ENCODE measurements at places on chromosomes 7 and 10.

DNA sequence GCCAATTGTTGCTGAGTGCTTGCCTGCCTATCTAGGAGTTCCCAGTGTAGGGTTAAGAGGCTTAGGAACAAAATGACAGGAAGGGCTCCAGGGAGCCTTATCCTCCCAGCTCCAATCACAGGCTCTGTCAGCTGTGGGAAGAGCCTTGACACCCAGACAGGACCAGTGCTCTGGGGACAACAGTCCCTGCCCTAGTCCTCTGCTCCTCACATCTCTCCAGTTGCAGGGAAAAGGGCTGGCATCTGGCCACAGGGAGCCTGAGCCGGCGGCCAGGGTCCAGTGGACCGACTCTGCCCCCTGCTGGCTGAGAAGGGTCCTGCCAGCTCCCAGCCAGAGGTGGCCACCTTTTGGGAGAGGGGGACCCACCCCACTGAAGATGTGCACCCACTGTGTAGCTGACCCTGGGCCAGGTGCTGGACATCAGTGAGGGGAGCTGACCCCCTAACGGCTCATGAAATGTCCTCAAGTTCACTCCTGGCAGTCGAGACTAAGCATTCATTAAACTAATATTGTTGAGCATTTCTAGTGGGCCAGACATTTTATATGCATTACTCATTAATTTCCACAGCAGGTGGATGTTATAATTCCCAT lies 17.6 kb downstream of the DNAJB12 start:
- peak; percentile 50 for DNase-seq

DNA sequence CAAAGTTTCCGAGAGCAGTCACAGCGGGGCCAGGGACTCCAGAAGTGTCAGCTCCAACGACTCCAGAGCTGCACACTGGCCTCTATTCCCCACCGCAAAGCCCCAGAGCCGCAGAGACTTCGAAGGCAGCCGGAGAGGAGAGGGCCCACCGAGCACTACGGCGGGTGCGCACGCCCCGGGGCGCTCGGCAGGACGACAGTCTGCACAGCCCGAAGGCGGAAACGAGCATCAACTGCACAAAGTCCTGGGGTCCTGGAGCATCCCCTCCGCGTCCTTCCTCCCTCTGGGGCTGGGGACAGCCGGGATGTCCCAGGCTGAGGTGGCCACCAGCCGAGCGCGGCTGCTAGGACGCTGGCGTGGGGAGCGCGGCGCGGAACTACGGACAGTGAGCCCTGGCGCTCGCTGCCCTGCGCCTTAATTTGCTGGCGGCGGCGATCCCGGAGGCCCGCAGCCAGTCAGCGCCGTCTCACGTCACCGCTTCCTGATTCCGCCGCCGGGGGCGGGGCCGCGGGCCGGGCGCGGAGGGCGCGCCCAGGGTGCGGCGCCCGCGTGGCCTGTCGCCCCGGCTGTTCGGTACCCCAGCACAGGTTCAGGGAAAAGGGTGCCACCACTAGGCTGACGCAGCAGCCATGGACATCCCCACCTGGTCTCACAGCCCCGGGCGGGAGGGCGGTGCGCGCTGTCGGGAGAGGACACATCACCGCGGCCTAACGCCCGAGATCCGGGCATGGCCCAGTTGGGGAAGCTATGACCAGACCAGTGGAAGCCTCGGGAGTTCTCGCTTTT lies at the start of gene TBX20:
TBX20 (minus strand) TSS at position 391 of the 786 bp plus-strand sequence. CDS start 480 bp downstream, outside the sequence.
- no peak for DNase-seq

DNA sequence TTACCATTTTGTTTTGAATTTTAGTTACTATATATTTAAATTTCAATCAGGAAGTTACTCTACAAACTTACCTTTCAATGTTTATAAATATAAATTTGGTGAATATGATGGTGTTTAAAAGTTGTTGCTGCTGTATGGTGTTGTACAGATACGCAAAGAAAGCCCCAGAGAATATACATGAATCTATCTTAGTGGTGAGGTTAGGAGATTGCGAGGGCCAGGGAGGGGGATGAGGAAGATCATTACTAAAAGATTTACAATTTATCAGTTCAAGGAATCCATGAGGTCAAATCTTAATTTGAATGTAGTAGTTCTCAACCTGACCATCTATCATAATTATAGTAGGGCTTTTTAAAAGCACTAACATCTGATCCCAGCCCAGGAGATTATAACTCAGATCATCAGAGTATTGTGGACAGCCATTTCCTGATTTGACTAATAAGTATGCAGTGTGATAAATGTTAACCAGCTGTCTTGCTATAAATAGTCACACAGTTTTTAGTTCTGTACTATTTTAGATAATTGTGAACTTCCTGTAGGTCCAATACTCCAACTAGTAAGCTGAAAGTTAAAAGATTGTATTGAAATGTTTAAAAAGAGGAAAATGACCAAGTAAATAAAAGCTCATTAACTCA lies 23.6 kb downstream of the FAM3C start:
- no peak for DNase-seq

GRCh38 chr7:25379351-25380300 lies 151.3 kb upstream of the NPVF start:
- no peak for DNase-seq

GRCh38 chr10:35172574-35172973 lies 45.9 kb downstream of the CREM start:
- DNase-seq = no peak

GRCh38 chr7:106165337-106165736 lies 53.2 kb upstream of the SYPL1 start:
- no peak for DNase-seq

DNA sequence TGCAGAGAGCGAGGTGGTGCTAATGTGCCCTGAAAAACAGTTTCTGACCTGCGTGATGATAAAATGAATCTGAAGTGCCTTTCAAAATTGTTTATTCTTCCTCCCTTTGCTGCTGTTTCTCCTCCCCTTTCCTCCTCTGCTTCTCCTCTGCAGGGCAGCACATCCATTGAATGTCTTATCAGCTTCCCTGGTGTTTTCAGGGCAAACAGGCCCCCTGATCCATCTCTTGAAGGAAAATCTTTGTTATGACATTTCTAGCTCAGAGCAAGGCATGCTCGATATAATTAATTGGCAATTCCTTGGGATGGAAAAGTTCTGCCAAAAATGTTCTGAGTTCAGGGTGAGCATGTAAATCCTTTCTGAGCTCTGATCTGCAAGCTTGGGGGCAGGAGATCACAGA lies 364.2 kb upstream of the ZNF32 start:
- no peak for DNase-seq

DNA sequence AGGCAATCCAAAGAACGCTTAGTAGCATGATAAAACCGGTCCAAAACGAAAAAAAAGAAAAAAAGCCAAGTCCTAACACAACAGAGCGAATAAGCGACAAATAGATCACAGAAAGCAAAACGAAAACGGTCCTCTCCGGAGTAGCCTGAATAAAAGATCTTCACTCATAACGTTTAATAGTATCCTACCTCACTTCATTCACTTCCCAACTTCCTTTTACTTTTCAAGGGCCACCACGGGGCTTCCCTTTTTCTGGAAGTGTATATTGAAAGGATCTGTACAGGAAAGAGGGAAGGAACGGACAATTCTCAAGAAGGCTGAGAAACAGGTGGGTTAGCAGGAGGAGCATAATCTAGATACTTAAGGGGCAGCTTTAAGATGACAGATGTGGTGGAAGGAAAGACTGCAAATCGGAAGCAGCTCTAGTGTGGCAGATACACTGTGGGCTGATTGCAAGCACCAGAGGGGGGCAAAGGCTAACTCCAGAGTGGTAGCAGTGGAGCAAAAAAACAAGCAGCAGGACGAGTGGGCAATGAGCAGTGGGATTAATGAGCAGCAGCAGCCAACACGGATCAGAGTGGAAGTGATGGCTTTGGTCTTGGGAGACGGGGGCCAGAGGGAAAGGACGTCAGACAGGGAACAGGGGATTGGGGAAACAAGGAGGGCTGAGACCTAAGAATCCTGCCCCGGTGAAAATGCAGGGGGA lies 866 bp downstream of the CNOT4 start:
- DNase-seq = no peak

GRCh38 chr10:43453266-43453831 lies 16.4 kb downstream of the ZNF487 start:
- no peak for DNase-seq

- DNase-seq = no peak
Measured at GRCh38 chr10:116838143-116838725, 11.1 kb upstream of the ENO4 start.

DNA sequence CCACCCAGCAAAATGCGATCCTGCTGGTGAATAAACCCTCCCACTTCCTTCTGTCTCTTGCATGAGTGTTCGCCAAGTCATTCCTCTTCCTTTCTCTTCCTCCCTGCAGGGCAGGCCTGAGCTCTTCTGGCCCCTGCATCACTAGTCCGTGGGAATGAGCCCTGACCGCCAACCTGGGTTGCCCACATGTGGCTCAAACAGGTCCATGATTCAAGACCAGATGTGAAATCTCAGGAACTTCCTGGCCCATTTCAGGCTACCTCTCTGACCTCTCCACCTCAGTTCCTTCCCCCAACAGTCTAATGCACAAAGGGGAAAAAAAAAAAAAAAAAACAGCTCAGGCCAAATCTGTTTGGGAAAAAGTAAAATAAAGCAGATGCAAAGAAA lies 5.4 kb upstream of the YWHAG start:
- DNase-seq = no peak

DNA sequence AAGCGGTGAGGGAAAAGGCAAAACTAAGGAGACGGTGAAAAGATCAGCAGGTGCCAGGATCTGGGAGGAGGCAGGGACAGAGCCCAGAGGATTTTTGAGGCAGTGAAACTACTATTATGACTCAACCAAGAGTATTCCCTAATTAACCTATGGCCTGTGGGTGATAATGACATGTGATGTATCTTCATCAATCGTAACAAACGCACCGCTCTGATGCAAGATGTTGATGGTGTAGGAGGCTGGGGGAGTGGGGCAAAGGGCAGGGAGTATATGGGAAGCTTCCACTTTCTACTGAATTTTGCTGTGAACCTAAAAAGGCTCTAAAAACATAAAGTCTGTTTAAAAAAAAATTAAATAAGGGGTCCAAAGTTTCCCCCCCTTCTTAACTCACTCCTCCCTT lies 25.5 kb upstream of the EZH2 start:
- DNase-seq = no peak

GRCh38 chr7:43462836-43463235 lies 120.1 kb upstream of the STK17A start:
- no peak for DNase-seq

- DNase-seq = no peak
Measured at GRCh38 chr7:39683216-39683845, 60.0 kb downstream of the RALA start.

DNA sequence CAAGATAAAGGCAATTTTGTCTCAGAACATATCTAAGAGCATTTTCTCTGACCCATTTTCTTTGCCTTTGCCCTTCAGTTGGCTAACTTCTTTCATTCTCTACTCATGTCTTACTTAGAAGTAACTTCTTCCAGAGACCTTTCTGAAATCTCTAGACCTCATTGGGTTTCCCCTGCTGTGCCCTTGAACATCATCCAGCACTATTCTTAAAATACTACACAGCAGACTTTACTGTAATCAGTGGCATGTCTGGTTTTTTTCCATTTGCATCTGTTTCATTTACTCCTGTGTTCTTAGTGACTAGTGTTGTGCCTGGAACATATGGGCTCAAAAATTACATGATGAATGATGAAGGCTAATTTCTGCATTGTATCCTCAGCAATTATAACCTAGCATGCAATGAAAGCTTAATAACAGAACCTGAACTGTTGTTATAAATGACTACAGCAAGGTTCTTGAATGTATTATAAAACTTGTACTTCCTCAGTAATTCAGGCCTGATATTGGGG lies 301.9 kb downstream of the CDK14 start:
- no peak for DNase-seq

DNA sequence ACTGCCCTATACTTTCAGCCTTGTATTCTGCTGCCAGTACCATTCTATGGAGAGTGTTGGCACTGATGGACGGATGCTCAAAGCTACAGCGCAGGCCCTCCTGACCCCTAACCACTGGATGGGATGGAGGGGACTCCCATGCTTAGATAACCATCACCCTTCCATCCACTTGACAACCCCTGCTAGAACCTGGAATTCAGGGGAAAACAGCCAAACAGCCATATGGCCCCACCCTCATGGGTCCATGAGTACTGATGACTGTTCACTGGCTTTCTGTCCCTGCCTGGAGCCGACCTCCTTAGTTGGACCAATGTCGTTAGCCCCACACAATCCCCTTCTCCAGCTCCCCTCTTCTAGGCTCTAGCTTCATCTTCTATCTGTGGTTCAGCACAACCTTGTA lies 16.2 kb downstream of the DUSP5 start:
- no peak for DNase-seq

DNA sequence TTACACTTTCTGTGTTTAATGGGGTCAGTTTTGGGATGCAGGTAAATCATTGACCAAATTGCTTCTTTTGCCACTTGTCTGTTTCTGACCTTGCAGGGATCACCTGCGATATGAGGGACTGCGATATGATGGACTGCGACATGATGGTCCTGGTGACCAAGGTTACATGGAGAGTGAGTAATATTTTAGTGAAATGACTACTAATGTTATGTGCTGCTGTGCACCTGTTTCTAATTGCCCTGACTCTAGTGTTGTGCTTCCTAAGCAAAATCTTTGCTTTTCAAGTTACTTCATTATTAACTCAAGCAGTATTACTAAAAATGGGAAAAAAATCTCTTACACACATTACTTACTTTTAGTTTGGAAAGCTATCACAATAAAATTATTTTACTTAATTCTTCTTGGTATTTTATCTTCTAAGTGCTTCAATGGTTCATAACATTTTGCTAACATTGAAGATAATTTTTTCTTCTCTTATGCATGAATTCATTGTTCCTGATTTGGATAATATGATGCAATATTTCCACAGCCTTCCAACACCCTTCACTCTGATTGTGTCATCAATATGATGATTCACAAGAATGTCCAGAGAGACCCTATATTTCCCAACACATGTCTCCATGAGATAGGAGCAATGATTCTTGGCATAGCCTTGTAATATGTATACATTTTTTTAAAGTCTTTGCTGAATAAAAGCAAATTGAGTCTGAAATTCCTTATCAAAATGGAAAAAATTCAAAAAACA lies 306.2 kb upstream of the AKR1E2 start:
- no peak for DNase-seq

DNA sequence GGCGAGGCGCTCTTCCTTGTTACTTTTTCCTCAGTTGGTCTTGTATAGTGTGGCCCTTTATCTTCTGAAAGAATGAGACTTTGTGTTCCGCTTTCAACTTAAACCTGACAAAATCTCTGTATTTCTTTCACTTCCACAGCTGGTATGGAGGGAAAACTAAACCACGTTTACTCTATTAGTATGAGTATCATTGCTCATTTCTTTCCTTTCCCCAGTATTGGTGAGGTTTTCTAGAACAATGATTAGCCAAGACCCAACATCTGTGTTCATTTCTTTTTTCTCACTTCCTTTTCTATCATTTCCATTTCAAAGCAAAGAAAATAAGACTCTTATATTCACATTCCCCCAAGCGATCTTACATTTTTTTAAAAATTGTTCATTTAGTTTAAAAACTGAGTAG lies 165.3 kb downstream of the PAXIP1 start:
- no peak for DNase-seq

DNA sequence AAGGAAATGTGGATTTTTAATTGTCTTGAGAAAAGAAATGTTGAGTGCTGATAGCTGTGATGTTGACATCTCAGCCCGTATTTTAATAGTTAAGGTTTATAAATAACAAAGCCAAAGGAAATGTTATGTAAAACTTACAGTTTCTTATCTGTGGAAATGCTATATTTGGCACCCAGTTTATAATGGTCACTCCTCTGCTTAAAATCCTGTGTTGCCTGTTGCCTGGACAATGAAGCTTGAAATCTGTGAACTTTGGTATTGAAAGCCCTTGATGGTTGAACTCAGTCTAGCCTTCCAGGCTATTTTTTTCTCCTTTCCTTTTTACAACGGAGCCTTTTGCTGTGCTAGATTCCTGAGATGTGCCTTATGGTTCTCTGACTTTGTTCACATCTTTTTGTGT lies 46.5 kb downstream of the MCU start:
- DNase-seq = no peak

- no peak for DNase-seq
Measured at GRCh38 chr7:117281562-117281961, 41.3 kb downstream of the WNT2 start.

All from stimulated activated CD4-positive, alpha-beta T cell treated with anti-CD3 and anti-CD28 coated beads, Interleukin-2, amount 100 ng/mL, for 4 hours (primary cell).